ENCODE measurements at places on chromosomes 6 and 20.

DNA sequence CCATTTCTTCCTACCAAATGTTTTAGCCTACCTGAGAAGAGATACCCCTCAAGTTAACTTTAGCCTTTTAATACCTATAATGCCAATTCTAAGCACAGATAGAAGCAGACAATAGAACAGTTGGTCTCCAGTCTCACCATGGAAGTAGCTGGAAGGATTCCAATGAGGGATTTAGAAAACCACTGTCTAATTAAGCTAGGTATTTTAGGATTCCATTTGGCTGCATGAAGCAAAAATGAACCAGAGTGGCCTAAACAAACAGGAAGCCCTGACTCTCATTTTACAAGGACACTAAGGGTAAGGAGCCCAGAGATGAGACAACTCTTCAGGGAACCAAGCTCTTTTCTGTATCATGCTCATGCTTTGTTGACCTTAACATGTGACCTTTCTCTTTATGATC lies 199.2 kb downstream of the ALDH8A1 start:
- no peak for DNase-seq

GRCh38 chr6:152748843-152749242 lies 1.8 kb upstream of the VIP start:
- no peak for DNase-seq

GRCh38 chr6:125612345-125612846 lies 137.0 kb upstream of the HEY2 start:
- DNase-seq, result no peak

DNA sequence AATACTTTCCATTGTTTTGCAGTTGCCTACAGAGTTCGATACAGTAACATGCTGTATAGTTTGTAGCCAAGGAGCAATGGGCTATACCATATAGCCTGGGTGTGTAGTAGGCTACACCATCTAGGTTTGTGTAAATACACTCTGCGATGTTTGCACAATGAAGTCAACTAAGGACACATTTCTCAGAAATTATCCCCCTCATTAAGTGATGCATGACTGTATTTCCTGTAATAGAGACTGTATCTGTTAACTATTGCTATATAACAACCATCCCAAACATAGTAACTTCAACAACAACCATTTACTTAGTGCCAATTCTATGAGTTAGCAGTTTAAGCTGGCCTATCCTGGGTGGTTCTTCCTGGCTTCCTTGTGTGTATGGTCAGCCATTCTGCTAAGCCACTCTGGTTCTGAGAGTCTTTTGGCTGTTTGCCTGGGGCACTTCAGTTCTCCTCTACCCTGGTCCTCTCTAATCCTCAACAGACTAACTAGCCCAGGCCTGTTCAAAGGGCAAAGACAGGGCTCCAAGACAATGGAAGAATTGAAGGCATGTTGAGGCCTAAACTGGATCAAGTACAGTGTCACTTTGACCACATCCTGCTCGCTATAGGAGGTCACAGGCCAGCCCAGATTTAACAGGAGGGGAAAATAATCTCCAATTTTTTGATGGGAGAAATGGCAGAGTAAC lies 124.0 kb downstream of the PLCB1 start:
- no peak for DNase-seq

GRCh38 chr20:50915424-50915823 lies 15.8 kb downstream of the ADNP start:
- no peak for DNase-seq
